ENCODE measurements at places on chromosomes 12 and 14.

GRCh38 chr14:76109087-76109880 is 42.4 kb upstream of the GPATCH2L start:
- no peak overlapping the region for H3K4me3 ChIP-seq
- no peaks in the 10 kb centered on the region for H3K4me1 ChIP-seq
- peaks cover 71% of the 10 kb centered on the region for H3K27me3 ChIP-seq
- H3K27ac ChIP-seq = no peak overlapping the region
- DNase-seq = no peak

DNA sequence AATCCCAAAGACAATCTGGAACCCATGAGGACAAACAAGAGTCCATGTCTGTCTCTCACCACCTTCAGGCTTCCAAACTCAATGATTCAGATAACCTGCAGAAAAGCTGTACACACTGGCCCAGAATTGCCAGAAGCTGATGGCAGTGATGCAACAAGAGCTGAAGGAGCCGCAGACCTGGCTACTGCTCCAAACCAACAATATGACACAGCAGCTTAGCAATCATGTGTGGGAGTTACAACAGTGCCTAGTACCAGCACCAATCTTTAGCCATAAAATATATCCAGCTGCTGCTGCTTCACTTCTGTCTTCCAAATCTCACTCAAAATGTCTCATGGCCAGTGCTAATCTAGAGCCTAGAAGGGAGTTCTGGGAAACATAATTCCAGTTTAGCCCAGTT is 22.0 kb downstream of the RPS6KA5 start:
- no peaks in the 10 kb centered on the region for H3K27me3 ChIP-seq
- peaks cover 44% of the 10 kb centered on the region for H3K4me1 ChIP-seq
- DNase-seq = no peak
- H3K36me3 ChIP-seq = peaks cover 5% of the 10 kb centered on the region
- H3K4me3 ChIP-seq = no peak overlapping the region

DNA sequence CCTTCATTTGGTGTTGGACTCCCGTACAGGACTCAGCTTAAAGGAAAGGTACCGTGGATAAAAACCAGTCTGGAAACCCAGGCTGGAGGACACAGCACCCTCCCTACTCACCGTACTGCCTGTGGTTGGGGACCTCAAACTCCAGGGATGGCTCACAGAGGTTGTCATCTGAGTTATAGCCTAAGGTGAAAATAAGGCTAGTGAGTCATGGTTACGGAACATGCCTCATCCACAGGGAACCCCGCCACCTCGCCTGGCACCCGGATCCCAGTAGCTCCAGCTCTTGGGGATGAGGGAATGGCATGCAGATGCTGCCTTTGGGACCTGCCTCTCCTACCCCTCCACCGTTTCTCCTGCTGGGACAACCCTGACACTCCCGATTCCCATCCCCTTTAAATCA is 36.8 kb upstream of the GPR68 start:
- peaks cover 13% of the 10 kb centered on the region for H3K4me1 ChIP-seq
- H3K4me3 ChIP-seq = no peak overlapping the region
- peak overlapping the region; percentile 81 for H3K27ac ChIP-seq
- no peaks in the 10 kb centered on the region for H3K27me3 ChIP-seq
- H3K36me3 ChIP-seq = peaks cover 100% of the 10 kb centered on the region

DNA sequence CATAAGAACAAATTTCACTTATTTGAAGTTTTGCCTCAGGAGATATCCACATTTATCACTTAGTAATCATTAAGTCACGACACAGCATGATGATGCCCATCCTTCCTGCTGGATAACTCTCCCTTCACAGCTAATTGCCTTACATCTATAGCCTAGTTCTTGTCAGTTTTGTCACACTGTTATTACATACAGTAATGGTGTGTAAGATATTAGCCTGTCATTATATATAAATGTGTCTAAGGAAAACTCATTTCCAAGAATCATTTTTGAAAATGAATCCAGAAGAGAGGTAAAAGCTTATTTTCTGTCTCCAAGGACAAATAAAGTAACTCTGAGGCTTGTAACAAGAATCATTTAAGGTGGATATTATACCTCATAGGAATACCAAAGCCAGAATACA is 193.2 kb upstream of the ARID2 start:
- peaks cover 34% of the 10 kb centered on the region for H3K27me3 ChIP-seq
- DNase-seq = no peak
- H3K27ac ChIP-seq = no peak overlapping the region
- no peaks in the 10 kb centered on the region for H3K4me1 ChIP-seq
- no peaks in the 10 kb centered on the region for H3K36me3 ChIP-seq

DNA sequence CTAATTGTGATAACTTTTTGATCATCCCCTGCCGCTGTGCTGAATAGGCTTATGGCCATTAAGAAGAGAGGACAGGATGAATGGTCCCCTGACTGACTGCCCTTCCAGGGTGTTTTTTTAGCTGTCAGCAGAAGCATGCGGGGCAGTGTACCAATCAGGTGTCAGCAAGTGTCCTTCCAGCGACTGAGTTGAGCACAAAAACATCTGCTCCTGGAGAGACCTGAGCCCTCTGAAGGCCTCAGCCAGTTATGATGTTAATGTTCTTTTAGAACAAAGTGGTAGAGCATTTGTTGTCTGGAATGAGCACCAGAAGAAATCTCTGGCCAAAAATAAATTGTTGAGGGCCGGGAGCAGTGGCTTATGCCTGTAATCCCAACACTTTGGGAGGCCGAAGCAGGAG is 37.5 kb downstream of the P2RX7 start:
- H3K4me1 ChIP-seq = no peaks in the 10 kb centered on the region
- DNase-seq = no peak
- H3K27ac ChIP-seq = no peak overlapping the region
- peaks cover 16% of the 10 kb centered on the region for H3K36me3 ChIP-seq
- no peak overlapping the region for H3K4me3 ChIP-seq

DNA sequence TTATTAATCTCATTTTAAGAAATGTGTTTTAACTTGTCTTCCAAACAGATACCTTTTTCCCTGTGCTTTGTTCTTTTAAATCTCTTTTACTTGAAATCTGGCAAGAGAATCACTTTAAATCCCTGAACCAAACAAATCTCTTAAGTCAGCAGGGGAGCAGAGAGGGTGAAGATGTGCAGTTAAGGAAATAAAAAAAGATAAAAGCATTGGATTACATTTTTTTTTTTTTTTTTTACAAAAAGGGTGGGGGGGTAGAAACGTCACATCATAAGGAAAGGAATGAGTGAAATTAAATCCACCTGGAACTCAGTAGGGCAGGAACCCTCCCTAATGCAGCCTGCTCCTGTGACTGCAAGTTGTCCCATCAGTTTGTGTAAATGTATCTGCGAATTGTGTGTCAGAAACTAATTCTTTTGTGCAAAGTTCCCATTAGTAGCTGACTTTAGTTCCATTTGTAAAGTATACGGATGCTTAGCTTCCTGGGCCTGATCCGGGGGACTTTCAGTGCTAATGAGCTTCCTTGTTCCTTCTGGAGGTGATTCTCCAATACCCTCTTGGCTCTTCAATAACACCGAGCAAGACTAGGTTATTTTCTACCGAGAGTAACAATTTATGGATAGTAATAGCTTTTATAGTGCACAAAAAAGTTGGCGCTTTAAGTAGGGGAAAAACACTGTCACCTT is 1.5 kb downstream of the TTC6 start:
- peak overlapping the region; percentile 54 for H3K4me3 ChIP-seq
- DNase-seq = no peak
- peaks cover 89% of the 10 kb centered on the region for H3K27me3 ChIP-seq
- no peaks in the 10 kb centered on the region for H3K36me3 ChIP-seq

DNA sequence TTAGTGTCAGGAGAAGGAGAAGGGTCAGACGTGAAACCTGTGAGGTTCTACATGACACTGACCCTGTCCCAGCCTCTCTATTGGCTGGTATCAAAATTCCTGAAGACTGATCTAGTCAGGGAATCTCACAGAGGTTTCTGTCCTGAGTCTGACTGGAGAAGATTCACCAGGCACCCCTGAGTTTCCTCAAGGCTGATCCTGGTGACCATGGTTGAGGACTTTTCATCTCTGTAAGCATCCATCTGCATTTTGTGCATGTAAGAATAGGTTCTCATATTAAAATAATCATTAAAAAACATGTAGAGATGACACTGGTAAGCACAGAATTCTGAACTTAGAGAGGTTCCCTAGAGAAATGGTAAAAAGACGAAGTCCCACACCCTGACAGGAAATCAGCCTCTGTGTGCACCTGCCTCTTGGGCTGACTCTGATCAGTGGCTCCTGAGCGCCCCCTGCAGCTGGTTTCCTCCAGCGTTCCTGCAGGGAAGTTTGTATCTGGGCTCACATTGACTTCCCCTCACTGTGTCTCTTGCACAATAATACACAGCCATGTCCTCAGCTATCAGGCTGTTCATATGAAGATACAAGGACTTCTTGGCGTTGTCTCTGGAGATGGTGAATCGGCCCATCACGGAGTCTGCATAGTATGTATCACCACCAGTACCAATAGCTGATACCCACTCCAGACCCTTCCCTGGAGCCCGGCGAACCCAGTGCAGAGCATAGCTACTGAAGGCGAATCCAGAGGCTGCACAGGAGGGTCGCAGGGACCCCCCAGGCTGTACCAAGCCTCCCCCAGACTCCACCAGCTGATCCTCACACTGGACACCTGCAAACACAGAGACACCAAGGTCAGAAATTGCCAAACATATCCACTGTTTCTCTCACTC is 991.9 kb downstream of the TMEM121 start:
- H3K4me3 ChIP-seq = no peak overlapping the region
- peaks cover 20% of the 10 kb centered on the region for H3K27me3 ChIP-seq
- peaks cover 17% of the 10 kb centered on the region for H3K4me1 ChIP-seq
- H3K27ac ChIP-seq = no peak overlapping the region
- DNase-seq = peak; percentile 86

DNA sequence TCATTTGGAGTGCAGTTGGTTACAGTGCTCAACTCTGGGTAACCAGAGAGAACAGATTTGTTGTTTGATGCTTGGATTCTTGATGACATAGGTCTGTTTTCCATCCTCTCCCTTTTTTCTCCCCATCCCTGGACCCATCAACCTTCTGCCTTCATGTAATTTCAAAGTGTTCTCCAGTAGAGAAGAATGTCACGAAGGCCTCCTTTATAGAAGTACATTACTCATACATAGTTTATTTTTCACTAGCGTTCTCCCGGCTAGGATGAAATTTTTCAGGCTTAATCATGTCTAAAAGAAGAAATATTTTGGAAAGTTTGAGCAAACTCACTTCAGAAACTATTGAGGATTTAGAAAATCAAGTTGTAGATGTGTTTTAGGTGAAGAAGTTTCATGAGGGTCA is 20.9 kb upstream of the APPL2 start:
- H3K36me3 ChIP-seq = no peaks in the 10 kb centered on the region
- H3K27me3 ChIP-seq = peaks cover 32% of the 10 kb centered on the region
- H3K4me3 ChIP-seq = no peak overlapping the region
- no peaks in the 10 kb centered on the region for H3K4me1 ChIP-seq
- DNase-seq = no peak

- no peak overlapping the region for H3K4me3 ChIP-seq
- no peak overlapping the region for H3K27ac ChIP-seq
- no peak for DNase-seq
- H3K27me3 ChIP-seq = peaks cover 57% of the 10 kb centered on the region
- H3K4me1 ChIP-seq = peaks cover 2% of the 10 kb centered on the region
- no peaks in the 10 kb centered on the region for H3K36me3 ChIP-seq
These were observed 19.9 kb downstream of the COL2A1 start for GRCh38 chr12:47984331-47984801.

GRCh38 chr12:1808036-1808797 is 12.1 kb upstream of the LRTM2 start:
- no peak overlapping the region for H3K4me3 ChIP-seq
- H3K27me3 ChIP-seq = no peaks in the 10 kb centered on the region
- no peak overlapping the region for H3K27ac ChIP-seq
- peaks cover 4% of the 10 kb centered on the region for H3K36me3 ChIP-seq
- DNase-seq = no peak

DNA sequence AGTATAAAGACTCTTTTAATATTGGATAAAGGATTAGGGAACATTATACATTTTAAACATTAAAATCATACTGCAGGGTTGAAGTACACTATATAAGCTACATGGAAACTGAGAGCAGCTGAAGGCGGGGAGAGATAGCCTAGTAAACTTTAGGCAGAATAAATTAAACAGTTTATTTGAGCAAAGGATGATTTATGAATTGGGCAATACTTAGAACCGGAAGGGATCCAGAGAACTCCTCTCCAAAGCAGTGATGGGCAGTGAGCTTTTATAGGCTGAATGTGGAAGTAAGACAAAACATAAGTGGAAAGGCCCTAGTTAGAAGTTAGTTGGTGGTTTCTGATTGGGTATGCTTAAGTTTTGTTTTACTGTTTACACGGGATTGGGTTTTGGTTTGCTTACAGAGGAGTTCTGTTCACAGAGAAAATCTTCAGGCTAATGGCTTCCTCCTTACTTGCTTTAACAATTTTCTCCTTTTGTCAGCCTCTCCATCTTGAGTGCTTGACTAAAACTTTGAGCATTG is 18.9 kb downstream of the LEMD3 start:
- H3K4me3 ChIP-seq = no peak overlapping the region
- peaks cover 38% of the 10 kb centered on the region for H3K4me1 ChIP-seq
- peak overlapping the region; percentile 17 for H3K27ac ChIP-seq
- H3K36me3 ChIP-seq = peaks cover 6% of the 10 kb centered on the region

DNA sequence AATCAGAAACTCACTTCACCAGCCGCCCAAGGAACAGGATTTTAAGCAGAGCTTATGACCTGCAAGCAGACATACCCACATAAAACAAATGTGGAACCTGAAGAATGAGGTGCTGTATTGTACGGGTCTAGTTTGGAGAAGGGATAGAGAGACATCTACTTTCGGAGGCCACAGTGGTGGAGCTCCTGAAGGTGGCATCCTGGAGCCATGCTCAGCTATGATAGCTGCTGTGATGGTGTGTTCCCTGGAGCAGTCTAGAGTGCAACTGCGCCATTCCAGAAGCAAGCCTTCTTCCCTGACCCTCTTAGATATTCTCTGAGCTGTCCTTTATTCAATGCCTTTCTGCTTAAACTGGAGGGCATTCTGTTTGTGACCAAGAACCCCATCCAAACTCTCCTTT is 402.6 kb downstream of the FUT8 start:
- no peaks in the 10 kb centered on the region for H3K36me3 ChIP-seq
- no peaks in the 10 kb centered on the region for H3K27me3 ChIP-seq
- no peak overlapping the region for H3K4me3 ChIP-seq
- DNase-seq = no peak
- no peak overlapping the region for H3K27ac ChIP-seq

GRCh38 chr12:1147821-1148220 is 156.8 kb downstream of the ERC1 start:
- DNase-seq = no peak
- no peak overlapping the region for H3K27ac ChIP-seq
- H3K4me1 ChIP-seq = no peaks in the 10 kb centered on the region
- H3K4me3 ChIP-seq = no peak overlapping the region

GRCh38 chr14:86683561-86683960 is 1153.6 kb downstream of the FLRT2 start:
- H3K4me1 ChIP-seq = no peaks in the 10 kb centered on the region
- no peaks in the 10 kb centered on the region for H3K36me3 ChIP-seq
- DNase-seq = no peak
- no peaks in the 10 kb centered on the region for H3K27me3 ChIP-seq

- H3K36me3 ChIP-seq = no peaks in the 10 kb centered on the region
- no peak overlapping the region for H3K4me3 ChIP-seq
- DNase-seq = no peak
- no peaks in the 10 kb centered on the region for H3K4me1 ChIP-seq
These were observed 144.0 kb downstream of the ADAMTS20 start for GRCh38 chr12:43407816-43408645.

GRCh38 chr14:33332497-33332896 is 393.8 kb downstream of the NPAS3 start:
- no peak overlapping the region for H3K27ac ChIP-seq
- no peak for DNase-seq
- H3K36me3 ChIP-seq = peaks cover 3% of the 10 kb centered on the region
- no peaks in the 10 kb centered on the region for H3K4me1 ChIP-seq
- H3K4me3 ChIP-seq = no peak overlapping the region

GRCh38 chr12:92206011-92206410 is 60.4 kb upstream of the BTG1 start:
- peaks cover 3% of the 10 kb centered on the region for H3K36me3 ChIP-seq
- no peak overlapping the region for H3K27ac ChIP-seq
- H3K27me3 ChIP-seq = no peaks in the 10 kb centered on the region
- no peak for DNase-seq
- H3K4me1 ChIP-seq = peaks cover 20% of the 10 kb centered on the region
- H3K4me3 ChIP-seq = no peak overlapping the region
